ENCODE measurements at places on chromosomes 13 and 19.

GRCh38 chr13:47917022-47917574 lies 84.0 kb downstream of the SUCLA2 start:
- no peak for DNase-seq
- H3K4me3 ChIP-seq: no peak overlapping the region

DNA sequence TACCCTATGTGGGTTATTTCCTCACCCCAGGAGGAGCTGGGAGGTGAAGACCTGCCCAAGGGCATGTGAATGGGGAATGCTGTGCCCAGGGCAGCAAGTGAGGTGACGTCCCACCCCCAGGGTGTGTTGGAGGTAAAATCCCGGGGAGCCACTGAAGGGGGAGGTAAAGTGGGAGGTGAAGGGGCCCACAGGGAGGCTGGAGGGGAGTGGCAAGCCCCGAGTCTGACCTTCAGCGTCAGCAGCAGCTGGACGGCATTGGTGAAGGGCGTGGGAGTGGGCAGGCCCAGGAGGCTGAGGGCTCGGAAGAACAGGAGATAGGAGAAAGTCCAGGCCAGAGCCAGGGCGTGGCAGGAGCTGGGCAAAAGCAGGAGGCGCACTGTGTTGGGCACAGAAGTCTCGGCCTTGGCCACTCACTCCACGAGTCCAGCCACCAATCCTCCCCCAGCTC lies 2.4 kb downstream of the MBOAT7 start:
- peaks cover 15% of the 10 kb centered on the region for H3K4me1 ChIP-seq
- no peak overlapping the region for H3K4me3 ChIP-seq
- no peaks in the 10 kb centered on the region for H3K36me3 ChIP-seq
- no peaks in the 10 kb centered on the region for H3K27me3 ChIP-seq

GRCh38 chr19:12789904-12790619 lies 1.2 kb upstream of the JUNB start:
- H3K4me1 ChIP-seq: peaks cover 41% of the 10 kb centered on the region
- H3K36me3 ChIP-seq: peaks cover 4% of the 10 kb centered on the region
- H3K27ac ChIP-seq: peak overlapping the region; percentile 99
- peak; percentile 96 for DNase-seq
- peak overlapping the region; percentile 92 for H3K4me3 ChIP-seq

DNA sequence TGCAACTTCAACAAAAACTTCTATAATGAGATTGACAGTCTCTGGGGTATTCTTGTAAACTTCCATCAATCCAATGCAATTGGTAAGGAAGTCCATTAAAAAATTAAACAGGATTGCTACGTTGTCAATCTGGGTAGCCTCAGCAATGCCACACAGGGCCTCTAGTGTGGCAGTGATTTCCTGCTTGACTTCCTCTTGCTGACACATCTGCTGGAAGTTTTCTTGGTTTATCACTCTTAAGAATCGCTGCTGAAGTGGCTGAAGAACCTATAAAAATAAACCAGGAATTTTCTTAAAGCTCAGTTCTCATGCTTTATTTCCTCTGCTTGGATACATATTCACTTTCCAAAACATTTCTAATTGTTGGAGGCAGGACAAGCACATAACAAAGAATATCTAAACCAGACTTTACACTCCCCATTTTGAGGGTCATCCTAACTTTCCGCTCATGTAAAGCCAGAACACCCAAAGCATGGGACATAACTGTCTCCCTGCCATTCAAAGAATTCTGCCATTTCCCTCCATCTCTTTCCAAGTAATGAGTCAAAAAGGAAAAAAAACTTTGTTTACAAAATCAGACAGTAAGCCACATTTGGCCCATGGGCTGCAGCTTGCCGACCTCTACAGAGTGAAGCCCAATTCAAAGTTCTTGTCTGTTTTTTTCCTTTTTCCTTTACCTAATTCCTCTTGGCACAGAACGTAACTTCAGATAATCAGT lies 23.2 kb upstream of the EEF1AKMT1 start:
- no peak for DNase-seq
- no peak overlapping the region for H3K4me3 ChIP-seq
- no peaks in the 10 kb centered on the region for H3K4me1 ChIP-seq

GRCh38 chr19:8163759-8164158 lies 14.4 kb upstream of the FBN3 start:
- DNase-seq: no peak
- no peaks in the 10 kb centered on the region for H3K27me3 ChIP-seq
- H3K4me3 ChIP-seq: no peak overlapping the region
- no peaks in the 10 kb centered on the region for H3K4me1 ChIP-seq
- no peaks in the 10 kb centered on the region for H3K36me3 ChIP-seq

GRCh38 chr19:50933640-50934039 lies 19.2 kb downstream of the KLK5 start:
- H3K27ac ChIP-seq: no peak overlapping the region
- no peak for DNase-seq
- no peak overlapping the region for H3K4me3 ChIP-seq
- H3K36me3 ChIP-seq: no peaks in the 10 kb centered on the region
- H3K27me3 ChIP-seq: no peaks in the 10 kb centered on the region

All from CD8-positive, alpha-beta memory T cell (primary cell).